Urinary bladder (tissue), 4 donors: ENCODE measurements at places on chromosomes 6 and 20. TPM values are rescaled to one million over a fixed set of nuclear protein-coding genes. Genes with fewer than 3 reads are reported as not detected.

The SPATA25 gene
- 1.7 TPM for total RNA-seq

The ECT2L gene
- 0.21 TPM for total RNA-seq

The LHFPL5 gene
- total RNA-seq = not detected

The SLC22A2 gene
- total RNA-seq = not detected

The SPACA1 gene
- total RNA-seq = not detected

The CTAGE9 gene
- not detected for total RNA-seq

The RIPOR3 gene
- 8.2 TPM for total RNA-seq

DNA sequence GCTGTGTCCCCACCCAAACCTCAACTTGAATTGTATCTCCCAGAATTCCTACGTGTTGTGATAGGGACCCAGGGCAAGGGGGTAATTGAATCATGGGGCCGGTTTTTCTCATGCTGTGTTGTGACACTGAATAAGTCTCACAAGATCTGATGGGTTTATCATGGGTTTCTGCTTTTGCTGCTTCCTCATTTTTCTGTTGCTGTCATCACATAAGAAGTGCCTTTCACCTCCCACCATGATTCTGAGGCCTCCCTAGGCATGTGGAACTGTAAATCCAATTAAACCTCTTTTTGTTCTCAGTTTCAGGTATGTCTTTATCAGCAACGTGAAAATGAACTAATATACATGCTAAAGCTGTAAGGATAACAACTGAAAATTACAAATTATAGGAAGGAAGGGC lies 88.3 kb downstream of the CDYL start:
- DNase-seq = no peak

GRCh38 chr6:151681433-151682059 lies 125.9 kb upstream of the ESR1 start:
- no peak for DNase-seq

DNA sequence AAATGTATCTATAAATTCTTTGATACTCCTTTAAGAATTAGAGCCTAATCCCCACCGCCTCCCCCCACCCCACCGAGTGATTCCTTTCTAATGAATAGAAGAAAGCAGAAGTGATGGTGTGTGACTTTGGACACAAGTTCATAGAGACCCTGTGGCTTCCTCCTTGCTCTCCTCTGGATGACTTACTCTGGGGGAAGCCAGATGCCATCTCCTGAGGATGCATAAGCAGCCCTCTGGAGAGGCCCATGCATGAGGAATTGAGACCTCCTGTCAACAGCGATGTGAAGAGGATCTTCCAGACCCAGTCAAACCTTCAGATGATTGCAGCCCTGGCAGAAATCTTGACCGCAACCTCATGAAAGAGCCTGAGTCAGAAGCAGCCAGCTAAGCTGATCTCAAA lies 21.1 kb downstream of the AHCY start:
- no peak for DNase-seq

- no peak for DNase-seq
Observed at GRCh38 chr6:151630387-151630786, 136.6 kb downstream of the CCDC170 start.

GRCh38 chr6:50850223-50851048 lies 31.8 kb downstream of the TFAP2B start:
- no peak for DNase-seq

DNA sequence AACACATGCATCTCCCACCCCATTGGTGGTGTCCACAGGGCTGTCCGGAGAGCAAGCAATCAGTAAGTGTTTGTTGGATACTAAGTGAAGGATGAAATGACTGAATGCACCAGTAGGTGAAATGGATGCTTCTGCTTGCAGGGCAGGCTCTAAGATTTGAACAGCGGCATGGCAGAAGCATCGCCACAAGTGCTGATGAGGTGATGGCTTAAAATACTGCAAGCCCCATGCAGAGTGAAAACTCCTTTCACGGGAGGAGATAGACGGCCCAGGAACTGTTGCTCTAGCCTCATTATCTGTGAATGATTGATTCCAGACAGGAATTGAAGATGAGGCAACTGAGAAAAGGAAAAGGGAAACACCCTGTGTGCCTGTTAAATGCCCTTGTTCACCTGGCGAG lies 158.9 kb downstream of the LY86 start:
- DNase-seq = no peak

DNA sequence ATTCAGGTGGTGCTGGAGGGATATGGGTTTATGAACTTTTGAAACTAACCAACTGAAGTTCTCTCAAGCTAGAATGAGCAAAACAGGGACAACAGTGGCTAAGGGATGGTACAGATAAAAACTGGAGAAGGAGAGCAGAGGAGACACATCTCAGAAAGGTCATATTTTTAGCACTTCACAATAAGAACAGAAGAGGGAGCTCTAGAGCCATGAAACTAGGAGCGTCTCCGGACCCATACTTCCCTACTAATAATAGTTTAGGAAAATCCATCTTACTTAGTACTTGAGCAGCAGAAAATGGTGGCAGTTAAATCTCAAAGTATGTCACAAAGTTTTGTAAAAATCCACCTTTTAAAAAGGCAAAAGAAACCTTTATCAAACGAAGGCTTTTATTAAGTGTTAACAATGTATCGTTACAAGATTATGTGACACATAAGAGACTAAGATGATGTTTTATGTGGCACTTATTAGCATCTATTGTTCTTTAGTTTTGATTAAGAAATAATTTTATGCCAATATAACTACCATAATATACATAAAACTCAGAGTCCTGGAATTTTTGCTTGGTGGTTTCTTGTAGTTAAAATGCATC lies 278.6 kb downstream of the TBC1D32 start:
- no peak for DNase-seq

DNA sequence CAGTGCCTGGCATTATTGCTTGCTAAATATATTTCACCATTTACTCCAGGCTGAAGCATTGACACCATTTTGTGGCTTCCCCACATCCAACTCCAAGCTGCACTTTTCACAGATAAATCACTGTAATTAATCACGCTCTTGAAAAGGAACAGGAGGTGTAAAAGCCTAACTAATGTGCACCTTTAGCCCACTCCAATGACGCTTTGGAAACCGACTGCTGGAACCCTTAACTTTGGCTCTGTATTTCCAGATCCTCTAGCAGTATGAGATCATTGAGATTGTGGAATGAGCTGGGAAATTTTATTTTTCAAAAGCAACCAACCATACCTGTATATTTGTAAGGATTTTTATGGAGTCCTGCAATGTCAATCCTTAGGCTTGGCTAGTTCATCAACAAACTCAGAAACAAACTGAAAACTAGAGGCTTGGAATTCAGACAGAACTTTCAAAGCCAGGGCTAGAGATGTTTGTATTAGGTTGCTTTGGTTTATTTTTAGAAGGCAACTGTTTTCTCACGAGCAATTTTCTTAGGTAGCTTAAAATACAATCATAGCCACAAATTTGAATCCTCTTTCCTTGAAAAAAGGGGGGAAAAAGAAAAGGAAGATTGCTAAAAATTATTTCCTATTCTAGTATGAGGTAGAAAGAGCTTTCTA lies 52.8 kb upstream of the UTRN start:
- DNase-seq = no peak

DNA sequence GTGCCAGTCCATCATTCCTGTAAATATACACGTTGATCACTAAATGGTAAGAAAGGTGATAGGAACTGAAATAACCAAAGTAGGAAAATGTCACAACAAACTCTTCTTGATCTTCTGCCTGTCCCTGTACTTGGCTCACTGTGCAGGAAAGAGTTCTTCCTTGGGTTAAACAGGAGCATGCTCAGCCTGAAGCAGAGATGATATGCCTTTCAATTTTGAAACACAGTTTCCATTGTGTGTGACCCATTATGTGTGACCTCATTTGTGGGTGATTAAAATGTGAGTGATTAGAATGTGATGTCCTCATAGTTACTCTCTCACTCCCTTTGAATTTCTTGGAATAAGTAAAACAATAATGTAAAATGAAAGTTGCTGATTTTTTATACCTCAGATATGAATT lies 427.2 kb upstream of the AGPAT4 start:
- no peak for DNase-seq

DNA sequence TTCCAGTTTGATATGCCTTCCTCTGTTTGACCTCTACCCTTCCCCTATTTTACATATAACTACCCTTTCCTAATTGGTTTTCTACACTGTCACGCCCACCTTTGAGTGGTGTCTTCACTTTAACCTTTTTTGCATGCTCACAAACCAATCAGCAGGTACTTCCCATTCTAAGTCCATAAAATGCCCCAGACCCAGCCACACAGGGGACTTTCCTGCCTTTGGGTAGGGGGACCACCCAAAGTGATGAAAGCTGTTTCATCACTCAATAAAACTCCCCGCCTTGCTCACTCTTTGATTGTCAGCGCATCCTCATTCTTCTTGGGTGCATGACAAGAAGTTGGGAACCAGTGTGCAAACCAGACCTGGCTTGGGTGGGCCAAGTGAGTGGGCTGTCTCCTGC lies 20.5 kb upstream of the SNRPC start:
- DNase-seq = no peak

DNA sequence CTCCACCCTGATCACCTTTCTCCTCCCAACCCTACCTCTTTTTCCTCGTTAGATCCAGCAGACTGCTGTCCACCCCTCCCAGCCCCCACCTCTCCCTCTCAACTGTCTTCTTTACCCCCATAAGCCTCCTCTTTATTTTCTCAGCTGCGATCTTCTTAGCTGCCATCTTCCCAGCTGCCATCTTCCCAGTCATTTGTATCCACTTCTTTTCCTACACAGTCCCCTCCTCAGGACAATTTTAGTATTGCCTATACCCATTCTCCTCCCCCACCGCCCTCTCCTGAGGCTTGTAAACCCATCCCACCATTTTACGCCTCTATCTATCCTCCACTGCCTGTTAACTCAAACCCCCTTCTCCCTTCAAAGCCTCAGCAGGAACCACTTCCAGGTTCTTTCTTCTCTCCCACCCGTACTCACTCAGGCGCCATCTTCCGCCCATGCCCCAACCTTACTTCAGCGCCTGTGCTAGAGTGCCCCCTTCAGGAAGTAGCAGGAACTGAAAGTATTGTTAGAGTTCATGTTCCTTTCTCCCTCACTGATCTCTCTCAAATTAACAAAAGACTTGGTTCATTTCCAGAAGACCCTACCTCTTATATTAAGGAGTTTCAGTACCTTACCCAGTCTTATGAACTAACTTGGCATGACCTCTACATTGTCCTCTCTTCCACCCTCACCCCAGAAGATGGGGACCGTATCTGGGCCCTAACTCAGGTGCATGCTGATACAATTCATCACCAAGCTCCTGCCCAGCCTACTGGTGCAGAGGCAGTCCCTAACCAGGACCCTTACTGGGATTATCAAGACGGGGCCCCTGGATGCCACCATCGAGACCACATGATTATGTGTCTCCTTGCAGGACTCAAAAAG lies 236.0 kb downstream of the ADGRG6 start:
- no peak for DNase-seq

DNA sequence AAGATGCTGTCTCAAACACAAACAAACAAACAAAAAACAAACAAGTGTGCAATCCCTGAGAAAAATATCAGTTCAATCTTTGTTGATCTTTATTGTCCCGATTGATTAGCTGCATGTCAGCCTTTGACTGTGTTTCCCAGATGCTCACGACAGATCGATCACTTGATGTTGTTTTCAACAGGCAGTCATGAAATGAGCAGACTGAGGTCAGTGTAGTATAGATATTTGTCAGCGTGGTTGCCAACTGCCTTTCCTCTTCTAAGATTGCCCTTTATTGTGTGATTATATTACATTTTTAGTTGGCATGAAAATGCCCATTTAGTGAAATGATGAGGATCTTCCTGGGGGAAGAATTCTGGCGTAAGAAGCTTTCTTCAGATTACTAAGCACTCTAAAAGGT lies 25.6 kb downstream of the UTRN start:
- no peak for DNase-seq

- no peak for DNase-seq
Observed at GRCh38 chr20:33444797-33445560, 1.4 kb upstream of the SNTA1 start.

DNA sequence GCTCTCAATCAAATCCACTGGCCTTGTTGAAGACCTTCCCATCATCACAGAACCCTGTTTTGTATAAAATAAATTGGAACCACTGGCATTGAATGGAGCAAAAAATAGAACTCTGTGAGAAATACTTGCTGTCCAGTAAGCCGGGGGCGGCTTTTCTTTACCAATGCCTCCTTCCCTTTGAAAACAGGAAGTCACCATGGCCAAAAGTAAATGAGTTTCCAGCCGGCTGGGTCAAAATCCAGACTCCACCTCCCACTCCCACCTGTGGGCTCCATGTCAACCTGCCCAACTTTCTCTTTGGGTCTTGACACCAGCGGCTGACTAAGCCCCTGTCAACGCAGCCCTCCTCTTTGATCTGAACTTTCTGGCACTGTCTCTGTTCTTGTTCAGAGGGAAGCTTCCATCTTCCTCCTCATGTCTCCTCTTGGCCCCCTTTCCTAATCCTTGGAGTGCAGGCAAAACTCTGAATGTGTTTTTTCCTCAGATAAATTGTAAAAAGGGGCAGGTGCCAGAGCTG lies 95.2 kb downstream of the TFAP2C start:
- DNase-seq = no peak
